ENCODE measurements at places on chromosomes 5 and 9.

- peak; percentile 30 for DNase-seq
Observed at GRCh38 chr9:68552700-68553476, 12.2 kb upstream of the TMEM252 start.

DNA sequence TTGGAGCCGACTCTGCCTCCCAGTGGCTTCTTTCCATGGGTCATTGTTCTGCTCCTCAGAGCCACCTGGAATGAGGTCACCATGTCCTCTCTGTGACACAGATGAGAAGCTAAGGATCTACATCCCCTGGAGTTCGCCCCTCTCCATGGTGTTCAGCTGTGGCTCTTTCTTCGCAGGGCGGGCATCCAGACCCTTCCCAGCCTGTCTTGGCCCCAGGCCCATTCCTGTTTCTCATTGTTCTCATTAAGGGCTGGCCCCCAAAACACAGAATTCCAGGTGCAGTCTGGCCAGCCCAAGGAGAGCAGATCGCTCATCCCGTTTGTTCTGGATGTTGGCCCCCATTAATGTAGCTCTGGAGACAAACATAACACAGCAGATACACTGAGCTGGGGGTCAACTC, 66.4 kb upstream of the COL15A1 start:
- no peak for DNase-seq

DNA sequence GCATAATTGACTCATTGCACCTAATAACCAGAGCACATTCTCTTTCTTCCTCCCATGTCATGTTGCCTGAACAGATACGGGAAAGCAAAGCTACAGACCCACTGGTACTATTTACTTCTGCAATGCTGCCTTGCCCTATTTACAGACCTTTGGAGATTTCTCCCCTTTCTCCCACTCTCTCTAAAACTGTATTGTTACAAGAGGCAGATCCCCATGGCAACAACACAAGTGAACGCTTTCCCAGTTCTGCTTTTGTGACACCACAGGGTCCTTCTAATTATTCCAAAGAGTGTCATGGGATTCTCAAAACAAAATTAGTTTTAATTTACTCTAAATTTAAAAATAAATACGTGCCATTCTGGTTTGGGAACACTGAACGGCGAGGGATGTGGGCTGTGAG, 104.7 kb downstream of the KCTD16 start:
- peak; percentile 3 for DNase-seq

DNA sequence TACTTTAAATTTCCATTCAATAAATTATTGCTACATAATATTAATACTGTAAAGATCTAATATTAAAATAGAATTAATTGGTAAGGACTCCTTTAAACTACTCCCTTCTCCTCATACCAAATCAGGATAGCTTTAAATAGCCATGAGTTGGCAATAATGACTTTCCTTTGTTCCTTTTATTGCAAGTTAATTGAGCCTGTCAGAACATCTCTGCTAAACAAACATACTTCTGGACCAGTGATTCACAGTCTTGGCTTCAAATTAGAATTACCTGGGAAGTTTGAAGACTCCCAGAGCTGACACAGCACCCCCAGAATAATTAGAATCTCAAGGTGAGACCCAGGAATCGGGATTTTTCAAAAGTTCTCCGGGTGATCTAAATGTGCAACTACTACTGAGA, 18.7 kb downstream of the C5orf58 start:
- DNase-seq = no peak

DNA sequence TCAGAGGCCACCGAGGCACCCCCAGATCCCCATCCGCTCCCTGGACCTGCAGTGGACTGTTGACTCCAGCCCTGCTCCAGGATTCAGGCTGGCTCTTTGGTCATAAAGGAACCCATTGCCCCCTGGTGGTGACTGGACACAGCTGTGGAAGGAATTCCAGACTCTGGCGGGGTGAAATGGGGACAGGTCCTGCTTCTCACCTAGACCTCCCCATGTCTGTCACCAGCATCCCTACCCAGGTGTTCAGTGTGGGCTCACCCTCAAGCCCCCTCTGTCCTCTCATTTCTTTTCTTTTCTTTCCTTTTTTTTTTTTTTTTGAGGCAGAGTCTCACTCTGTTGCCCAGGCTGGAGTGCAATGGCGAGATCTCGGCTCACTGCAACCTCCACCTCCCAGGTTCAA, 25.5 kb upstream of the STXBP1 start:
- DNase-seq = peak; percentile 74

- DNase-seq = no peak
Observed at GRCh38 chr9:137506702-137507171, 43.5 kb downstream of the PNPLA7 start.

DNA sequence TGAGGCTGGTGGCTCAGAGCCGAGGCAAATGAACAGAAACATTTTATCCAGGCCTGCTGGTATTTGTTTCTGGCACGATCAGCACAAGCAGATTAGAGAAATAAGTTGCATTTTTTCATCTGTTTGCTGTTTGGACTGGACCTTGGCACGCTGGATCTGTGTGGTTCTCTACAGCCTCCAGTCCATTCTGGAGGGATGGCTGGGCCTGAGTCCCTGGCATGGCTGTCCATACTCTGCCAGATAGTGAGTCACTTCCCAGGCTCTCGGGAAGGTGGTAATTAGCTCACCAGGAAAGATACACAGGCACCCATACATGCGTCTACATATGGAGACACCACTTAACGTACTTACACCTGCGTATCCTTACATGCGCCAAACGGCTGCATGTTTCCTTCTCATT, 78.6 kb downstream of the SPRY4 start:
- peak; percentile 67 for DNase-seq

GRCh38 chr5:88395264-88395663, 126.6 kb upstream of the TMEM161B start:
- DNase-seq = peak; percentile 10

DNA sequence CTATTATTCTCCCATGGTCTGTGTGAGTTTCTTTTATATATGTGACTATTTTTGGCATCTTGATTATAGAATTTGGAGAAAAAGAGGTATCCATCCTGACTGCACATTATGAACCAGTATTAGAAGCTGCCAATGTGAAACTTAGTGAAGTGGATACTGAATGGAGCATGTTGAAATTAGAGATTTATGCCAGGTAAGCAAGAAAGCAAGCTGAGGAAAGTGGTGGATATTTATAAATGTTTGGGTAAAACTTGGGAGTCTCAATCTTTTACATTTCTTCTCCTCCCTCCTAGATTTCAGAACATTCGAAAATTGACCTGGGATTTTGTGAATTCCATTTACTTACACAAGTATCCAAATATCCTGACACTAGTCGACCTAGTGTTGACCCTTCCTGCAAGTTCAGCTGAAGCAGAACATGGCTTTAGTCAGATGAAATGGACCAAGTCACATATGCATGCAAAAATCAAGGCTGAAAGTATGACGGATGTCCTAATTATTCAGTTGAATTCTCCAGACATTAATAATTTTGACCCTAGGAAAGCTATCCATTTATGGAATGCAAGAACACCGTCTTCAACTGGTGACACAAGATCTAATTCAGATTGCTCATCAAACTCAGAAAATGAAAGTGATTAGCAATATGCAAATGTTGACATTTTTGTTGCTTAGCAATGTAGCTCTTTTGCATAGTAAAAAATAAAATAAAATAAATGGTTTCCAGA, 66.8 kb upstream of the IL7R start:
- DNase-seq = no peak

DNA sequence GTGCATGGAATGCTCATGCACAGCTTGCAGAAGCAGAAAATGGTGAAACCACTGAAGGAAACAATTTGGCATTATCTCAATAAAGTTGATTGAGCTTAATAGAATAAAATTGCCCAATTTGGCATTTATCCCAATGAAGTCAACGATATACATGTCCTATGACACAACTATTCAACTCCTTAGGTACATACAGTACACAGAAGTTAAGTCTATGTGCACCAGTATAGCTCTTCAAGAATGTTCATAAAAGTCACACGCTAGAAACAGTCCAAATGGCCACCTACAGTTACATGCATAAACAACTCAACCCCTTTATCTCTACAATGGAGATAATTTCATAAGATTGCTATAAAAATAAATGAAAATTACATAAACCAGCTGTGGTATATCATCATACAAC, 184.5 kb downstream of the DENND1A start:
- no peak for DNase-seq

GRCh38 chr5:179863449-179864085, 5.0 kb upstream of the MRNIP start:
- DNase-seq = no peak

GRCh38 chr5:173715607-173716006, 99.2 kb upstream of the BOD1 start:
- DNase-seq = no peak

DNA sequence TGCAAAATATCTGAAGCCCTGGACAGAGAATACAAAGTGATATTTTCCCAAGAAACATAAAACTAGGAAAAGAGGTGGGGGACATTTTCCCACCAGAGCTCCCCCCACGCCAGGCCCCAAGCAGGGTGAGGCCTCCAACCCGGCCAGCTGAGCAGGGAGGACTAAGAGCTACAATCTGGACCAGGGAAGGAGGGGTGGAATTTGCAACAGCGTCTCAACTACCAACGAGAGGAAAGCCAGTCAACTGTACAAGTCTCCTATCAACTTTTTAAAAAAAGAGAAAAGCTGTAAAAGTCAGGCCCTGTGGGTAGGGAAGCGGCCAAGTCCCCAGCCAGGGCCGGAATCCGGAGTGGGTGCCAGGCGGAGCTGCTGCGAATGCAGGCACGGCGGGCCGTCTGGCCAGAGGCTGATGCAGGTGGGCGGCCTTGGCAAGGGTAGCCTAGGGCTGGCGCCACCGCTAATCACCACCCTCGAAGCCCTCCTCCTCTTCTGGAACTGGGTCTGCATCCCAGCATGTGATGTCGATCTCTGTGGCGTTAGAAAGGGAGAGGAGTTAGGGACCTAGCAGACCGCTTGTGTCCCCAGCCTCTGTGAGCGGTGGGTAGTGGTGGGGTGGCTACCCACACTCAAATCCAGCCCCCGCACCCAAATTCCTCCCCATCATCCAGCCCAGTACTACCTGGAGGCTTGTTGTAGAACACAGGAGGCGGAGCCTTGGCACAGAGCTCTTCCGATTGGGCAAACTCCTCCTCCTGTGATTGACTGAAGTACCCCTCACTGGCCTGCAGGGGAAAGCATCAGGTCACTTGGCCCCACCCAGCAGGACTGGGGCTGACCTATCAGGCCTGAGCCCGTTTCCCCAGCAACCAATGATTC, 10.6 kb downstream of the PRR7 start:
- DNase-seq = peak; percentile 97

GRCh38 chr9:111622626-111623025, 8.5 kb upstream of the DNAJC25 start:
- DNase-seq = peak; percentile 54

DNA sequence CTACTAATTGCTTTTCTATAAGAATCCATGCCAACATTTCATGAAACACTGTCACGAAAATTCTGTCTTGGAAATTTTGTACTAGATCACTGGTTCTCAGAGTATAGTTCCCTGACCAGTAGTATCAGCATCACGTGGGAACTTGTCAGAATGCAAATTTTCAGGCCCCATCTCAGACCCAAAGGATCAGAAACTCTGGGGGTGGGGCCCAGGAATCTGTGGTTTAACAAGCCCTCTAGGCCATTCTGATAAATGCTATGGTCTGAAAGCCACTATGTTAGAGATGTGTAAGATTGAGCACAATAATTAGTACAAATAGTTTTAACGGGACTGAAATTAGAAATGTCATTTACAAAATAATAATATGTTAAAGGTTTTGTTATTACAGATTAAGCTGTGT, 615.7 kb upstream of the ARRDC3 start:
- DNase-seq = no peak

DNA sequence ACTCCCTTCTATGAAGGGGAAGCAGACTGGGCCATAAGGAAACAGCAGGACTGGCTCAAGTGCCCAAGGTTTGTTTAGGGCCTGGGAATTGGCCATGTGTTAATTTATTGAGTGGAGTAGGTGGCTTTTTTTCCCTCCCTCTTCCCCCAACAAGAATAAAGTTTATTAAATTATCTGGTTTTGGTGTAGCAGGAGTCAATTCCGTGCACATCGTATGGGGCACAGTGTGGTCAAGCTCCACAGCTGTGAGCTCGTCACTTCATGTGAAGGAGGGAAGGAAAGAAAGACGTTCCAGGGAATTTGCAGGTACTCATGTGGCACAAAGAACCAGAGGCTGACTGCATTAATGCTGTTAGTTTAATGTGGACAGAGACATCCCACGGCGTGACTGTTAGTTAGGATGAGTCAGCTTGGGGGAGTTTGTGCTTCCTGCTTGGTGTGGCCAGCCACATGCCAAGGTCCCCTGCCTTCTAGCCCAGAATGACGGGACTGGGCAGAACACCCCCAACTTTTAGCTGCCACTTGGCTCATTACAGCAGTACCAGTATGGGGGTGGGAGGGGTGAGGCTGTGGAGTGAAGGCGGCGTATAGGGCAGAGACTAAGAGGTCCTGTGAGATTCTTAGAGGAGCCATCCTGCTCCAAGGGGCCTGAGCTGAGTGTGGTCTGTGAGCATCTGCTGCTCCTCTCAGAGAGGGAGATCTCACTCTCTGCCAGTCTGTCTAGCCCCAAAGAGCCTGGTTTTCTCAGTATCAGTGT, 33.2 kb downstream of the CSF1R start:
- peak; percentile 78 for DNase-seq

GRCh38 chr5:12022444-12022843, 118.2 kb upstream of the CTNND2 start:
- DNase-seq = no peak

GRCh38 chr9:88174324-88174723, 36.0 kb upstream of the SPATA31C2 start:
- no peak for DNase-seq

DNA sequence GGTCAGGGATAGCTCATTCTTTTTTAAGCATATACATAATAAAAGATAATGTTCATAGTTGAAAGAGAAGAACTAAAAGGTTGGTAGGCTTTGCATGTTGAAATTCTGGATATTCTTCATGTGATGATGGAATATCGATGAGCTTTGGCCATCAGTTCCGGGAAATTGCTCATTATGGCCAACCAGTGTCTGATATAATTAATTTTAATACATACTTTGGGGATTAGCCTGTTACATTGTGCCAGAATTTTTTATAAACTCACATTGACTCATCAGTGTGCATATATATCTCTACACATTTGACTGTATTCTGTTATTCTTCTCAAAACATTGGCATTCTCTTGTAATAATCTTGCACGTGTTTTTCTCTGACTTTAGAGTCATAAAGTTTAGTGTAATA, 84.3 kb downstream of the NNT start:
- DNase-seq = no peak

GRCh38 chr9:108874058-108874788, 12.2 kb downstream of the ACTL7A start:
- DNase-seq = no peak

DNA sequence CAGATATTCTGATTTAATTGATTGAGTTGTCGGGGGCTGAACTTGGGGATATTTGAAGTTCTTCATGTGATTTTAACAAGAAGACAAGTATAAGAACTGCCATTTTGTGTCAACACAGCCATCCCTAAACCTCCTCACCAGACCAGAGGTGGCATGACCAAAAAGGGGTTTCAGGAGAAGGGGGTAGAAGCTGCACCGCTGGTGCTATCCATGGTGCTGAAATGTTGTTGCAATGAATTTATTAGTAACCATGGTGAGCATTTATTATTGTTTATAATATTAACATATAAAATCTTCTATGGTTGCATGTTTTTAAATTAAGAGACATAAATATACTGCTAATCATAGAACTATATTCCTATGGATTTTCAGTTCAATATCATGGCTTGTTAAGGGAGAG, 72.3 kb downstream of the GNA14 start:
- DNase-seq = peak; percentile 26

GRCh38 chr5:54526604-54527288, 9.2 kb downstream of the SNX18 start:
- DNase-seq = no peak

GRCh38 chr5:151030379-151030778, 10.0 kb downstream of the GPX3 start:
- no peak for DNase-seq

Measured in astrocyte of the spinal cord (primary cell).